LNCaP clone FGC (cell line): ENCODE measurements at places on chromosomes 4 and X.

DNA sequence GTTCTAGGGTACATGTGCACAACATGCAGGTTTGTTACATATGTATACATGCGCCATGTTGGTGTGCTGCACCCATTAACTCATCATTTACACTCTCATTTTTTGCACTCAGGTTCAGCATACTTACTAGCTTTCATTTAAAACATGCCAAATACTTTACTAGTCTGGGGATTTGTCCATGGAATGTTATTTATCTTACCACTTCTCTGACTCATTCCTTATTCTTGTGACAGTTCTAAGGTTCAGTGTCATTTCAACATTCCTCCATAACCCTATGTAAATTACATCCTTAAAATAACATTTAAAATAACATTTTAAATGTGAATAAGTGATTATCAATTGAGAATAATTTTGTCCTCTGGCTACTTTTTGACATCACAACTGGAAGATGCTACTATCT lies 19.5 kb upstream of the SYTL5 start:
- DNase-seq: no peak

GRCh38 chr4:12633053-12633651 lies 851.0 kb downstream of the RAB28 start:
- DNase-seq: peak; percentile 55

GRCh38 chr4:150384249-150384648 lies 197.7 kb upstream of the MAB21L2 start:
- no peak for DNase-seq

GRCh38 chr4:123359449-123360315 lies 36.9 kb upstream of the SPRY1 start:
- no peak for DNase-seq

DNA sequence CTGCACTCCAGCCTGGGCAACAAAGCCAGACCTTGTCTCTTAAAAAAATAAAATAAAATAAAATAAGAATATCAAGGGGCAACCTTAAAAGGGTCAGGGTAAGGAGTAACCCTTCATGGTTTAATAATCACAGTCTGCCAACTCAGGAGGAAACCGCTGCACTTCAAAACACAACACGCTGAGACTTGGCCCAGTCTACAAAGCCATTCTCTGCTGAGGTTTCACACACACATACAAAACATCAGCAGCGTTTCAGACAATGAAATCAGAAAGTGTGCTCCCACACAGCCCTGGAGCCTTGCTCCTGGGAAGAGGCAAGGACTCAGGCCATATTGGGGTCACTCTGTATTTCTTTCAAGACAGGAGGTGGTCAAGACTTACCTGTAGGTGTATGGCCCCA lies 18.3 kb downstream of the SCARB2 start:
- no peak for DNase-seq

DNA sequence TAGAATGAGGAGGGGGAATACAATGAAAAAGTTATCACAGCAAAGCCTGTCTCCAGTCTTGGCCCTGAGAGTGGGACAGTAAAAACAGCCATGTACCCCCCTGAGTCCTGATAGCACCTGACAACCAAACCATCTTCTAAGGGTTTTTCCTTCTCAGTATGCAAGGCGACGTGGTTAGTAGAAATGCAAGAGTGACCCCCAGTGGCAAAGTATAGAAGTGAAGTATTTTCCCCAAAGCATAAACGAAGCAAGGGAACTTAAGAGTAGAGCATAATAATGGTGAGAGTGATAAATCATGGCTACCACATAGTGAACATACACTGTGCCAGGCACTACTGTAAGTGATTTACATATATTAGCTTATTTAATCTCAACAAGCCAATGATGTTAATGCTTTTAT lies 52.8 kb downstream of the FAM47C start:
- DNase-seq: peak; percentile 53

DNA sequence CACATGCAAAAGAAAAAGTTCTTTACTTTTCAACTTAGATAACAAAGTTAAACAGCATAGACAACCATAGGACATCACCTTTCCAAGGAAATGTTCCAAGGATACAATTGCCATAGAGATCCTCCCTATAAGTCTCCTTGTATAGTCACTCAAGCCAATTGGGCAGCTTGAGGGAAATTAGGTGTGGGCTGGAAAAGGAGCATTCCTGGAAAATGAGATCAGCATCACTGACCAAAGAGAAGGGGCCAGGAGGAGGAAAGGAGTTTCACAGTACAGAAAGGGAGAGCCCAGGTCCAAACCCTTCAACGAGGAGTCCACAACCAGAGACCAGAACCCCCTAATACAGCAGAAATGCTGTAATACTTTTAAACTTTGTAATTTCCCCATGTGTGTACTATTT lies 91.5 kb upstream of the PPARGC1A start:
- no peak for DNase-seq

- DNase-seq: no peak
These were observed 43.4 kb upstream of the TRIM2 start for GRCh38 chr4:153160821-153161220.

GRCh38 chrX:45711231-45711630 lies 510.6 kb upstream of the DIPK2B start:
- DNase-seq: no peak

DNA sequence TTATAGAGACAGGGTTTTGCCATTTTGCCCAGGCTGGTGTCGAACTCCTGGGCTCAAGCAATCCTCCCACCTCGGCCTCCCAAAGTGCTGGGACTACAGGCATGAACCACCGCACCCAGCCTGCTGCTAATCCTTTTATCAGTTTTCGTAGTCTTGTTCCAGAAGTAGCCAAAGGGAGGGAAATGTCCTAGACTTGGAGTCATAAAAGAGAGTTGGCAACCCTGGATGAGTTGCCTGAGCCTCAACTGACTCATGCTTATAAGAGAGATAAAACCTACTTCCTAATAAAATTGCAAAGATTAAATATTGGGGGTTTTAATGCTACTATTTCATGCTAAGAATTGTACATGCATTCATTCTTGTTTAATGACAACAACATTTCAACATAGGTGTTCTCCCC lies 44.3 kb downstream of the CD40LG start:
- no peak for DNase-seq

DNA sequence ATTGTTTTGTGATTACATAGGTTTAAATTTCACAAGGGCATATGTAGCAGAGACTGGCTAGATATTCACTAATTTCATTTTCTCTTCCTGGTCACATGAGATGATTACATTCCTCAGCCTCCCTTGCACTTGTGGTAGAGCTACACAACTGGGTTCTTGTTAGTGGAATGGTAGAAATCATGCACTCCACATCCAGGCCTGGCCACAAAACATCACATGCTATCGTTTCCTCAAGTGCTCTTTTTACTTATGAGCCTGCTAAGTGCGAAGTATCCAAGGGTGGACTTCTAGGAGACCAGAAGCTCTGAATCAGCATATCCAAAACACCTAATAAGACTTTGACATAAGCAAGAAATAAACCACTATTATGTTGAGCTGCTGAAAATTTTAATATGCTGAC lies 26.4 kb upstream of the HPGDS start:
- no peak for DNase-seq

DNA sequence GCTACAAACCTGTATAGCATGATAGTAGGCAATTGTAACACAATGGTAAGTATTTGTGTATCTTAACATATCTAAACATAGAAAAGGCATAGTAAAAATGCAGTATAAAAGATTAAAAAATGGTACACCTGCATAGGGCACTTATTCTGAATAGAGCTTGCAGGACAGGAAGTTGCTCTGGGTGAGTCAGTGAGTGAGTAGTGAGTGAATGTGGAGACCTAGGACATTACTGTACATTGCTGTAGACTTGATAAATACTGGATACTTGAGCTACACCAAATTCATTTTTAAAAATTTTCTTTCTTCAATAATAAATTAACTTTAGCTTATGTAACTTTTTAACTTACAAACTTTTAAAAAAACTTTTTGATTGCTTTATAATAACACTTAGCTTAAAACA lies 68.2 kb upstream of the MAML3 start:
- DNase-seq: no peak

- no peak for DNase-seq
These were observed 103.1 kb upstream of the PCDH7 start for GRCh38 chr4:30616942-30617646.

DNA sequence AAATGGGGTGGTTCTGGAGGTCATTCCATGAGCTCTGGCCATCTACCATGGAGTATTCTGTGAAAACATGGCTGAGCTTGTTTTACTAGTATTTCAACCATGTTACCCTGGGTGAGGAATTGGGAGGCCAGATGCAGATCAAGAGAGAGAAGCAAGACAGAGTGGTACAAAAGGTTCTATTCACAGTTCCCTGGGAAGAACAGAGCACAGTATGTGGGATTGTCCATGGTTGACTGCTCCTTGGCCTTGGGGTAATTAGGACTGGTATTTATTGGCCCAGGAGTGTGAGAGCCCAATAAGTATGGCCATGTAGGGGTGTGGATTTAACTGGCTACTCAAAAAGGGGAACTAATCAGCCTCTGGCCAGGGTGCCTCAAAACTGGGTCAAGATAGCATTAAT lies 239.7 kb upstream of the GATB start:
- no peak for DNase-seq

DNA sequence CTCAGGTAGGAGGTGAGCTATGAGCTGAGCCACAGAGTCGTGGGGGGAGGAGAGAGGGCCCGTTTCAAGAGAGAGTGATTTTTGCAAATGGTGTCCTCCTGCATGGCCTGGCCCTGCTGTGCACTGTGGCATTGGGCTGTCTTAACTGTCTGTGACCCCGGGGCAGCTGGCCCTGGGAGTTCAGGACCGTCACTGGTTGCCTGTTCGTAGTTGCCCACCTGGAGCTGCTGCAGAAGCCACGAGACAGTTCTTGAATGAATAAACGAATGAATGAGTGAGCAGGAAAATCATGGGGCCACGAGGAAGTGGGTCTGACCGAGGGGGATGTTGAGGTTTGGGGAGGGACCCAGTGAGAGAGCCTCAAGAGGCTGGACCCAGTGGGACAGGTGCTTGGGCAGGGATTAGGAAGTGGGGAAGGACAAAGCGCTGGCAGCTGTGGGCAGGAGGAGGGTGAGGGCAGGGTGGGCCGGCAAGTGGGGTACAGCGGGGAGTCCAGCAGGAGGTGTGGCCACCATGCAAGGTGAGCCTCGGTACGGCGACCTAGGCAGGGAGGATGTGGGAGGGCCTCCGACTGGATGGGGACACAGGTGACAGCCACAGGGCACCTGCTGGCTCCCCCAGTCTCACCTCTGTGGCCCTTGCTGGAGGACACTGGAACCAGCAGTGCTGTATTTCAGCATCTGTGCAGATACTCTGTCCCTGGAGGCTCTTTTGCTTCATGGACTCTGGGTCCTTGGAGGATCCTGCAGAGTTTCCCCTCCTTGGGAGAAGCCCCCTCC lies 10.2 kb downstream of the RGS12 start:
- DNase-seq: no peak

- no peak for DNase-seq
These were observed 44.4 kb upstream of the PPARGC1A start for GRCh38 chr4:23934223-23934622.

DNA sequence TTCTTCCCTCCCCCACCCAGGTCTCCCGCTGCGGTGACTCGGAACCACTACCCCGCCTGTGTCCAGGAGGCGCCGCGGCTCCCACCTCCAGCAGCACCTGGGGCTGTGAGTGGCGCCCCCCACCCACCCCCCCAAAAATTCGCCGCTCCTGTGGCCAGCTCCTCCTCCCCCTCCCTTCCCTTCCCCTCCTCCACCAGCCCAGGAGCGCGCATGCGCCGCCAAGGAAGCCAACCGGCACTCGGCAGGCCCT lies 278 bp downstream of the CLOCK start:
- DNase-seq: no peak

GRCh38 chr4:20219521-20219920 lies 32.2 kb upstream of the SLIT2 start:
- DNase-seq: no peak

- no peak for DNase-seq
These were observed 551.2 kb upstream of the AMOT start for GRCh38 chrX:113391875-113392274.

DNA sequence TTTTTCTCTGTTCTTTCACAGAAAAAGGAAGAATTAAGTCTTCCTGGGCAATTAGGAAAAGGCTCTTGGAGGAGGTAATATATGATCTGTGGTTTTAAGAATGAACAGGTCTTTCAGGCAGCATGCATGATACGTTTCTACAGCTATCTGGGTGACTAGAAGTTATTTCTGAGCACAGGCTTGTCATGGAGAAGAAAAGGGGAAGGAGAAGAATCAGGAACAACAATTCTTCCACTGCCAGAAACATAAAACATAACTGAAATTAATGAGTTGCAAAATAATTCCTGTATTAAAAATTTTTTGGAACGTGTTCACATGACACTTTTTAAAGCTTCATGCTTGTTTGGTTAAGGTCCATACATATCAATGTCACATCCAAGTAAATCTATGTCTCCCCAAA lies 17.7 kb upstream of the STIM2 start:
- DNase-seq: no peak

- no peak for DNase-seq
These were observed 677 bp upstream of the NONO start for GRCh38 chrX:71282514-71283402.
